ENCODE measurements at places on chromosomes 2 and 18.
A peak's percentile ranks its signal among the peaks of the same experiment; 100 is the strongest.

DNA sequence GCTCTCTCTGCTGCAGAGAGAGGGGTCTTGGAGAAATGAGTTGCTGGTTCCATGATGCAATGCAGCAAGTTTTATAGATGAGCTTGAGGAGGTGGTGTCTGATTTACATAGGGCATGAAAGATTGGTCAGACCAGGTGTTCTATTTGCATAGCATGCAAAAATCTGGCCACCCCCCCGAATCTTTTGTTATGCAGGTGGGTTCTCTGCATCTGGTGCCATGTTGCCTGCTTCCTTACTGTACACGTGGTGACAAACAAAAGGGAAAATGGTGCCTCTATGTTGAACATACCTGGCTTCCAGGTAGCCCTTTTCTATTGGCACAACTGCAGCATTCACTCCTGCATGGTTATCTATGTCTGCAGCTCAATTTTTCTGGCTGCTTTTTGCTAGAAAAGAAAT, 169.4 kb downstream of the GALNT1 start:
- no peak for DNase-seq

DNA sequence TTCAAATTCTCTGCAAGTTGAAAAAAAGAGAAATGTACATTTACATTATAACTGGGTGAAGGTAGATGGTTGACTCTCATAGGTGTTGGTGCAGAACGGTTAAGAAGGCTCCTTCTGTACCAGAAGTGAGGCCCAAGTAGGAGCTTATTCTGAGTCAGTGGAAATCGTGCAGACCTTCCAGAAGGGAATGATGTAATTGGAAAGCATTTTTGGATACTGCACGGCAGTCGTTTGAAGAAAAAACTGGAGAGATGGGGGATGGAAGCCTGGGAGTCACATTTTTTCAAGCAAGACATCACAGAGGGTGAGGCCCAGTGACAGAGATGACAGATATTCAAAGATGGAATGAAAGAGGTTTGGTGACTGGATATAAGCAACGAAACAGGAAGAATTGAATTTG, 39.4 kb downstream of the HRH4 start:
- DNase-seq = no peak

- no peak for DNase-seq
Measured at GRCh38 chr2:148592791-148593190, 51.8 kb upstream of the EPC2 start.

- no peak for DNase-seq
Measured at GRCh38 chr2:46499392-46499785, 20.0 kb downstream of the TMEM247 start.

- no peak for DNase-seq
Measured at GRCh38 chr2:221969087-221969829, 329.5 kb downstream of the PAX3 start.

- DNase-seq = no peak
Measured at GRCh38 chr18:62738639-62739038, 23.3 kb downstream of the PHLPP1 start.

GRCh38 chr2:28624793-28625701, 126.6 kb upstream of the PPP1CB start:
- peak; percentile 35 for DNase-seq

DNA sequence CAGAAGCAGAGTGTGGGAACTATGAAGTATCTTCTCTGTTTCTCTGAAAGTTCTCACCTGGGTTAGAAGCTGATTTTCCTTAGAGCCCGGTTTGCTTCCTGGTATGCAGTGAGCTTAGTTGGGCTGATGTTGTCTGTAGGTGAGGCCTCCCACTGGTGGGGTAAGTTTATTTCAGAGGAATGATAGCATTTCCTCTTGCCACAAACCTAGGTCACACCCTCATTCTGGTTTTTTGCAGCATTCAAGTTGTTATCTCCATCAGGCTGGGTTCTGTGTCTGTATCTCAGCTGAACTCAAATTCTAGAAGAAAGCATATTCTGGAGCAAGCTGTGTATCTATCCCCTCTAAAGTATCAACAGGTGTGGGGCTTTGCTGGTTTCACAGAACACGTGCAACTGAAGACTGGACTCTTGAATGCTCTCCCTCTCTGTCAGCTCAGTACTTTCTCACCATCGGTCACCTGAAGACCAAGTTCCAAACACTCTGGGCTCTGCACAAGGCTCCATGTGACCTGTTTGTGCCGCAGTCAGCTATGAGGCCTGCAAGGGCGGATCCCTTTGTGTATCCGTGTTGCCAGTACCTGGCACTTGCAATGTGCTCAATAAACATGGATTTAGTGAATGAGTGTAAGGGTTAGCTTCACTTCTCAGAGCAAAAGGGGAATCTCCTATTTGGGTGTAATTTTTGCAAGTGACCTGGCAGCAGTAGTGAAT, 49.5 kb upstream of the MBOAT2 start:
- no peak for DNase-seq

DNA sequence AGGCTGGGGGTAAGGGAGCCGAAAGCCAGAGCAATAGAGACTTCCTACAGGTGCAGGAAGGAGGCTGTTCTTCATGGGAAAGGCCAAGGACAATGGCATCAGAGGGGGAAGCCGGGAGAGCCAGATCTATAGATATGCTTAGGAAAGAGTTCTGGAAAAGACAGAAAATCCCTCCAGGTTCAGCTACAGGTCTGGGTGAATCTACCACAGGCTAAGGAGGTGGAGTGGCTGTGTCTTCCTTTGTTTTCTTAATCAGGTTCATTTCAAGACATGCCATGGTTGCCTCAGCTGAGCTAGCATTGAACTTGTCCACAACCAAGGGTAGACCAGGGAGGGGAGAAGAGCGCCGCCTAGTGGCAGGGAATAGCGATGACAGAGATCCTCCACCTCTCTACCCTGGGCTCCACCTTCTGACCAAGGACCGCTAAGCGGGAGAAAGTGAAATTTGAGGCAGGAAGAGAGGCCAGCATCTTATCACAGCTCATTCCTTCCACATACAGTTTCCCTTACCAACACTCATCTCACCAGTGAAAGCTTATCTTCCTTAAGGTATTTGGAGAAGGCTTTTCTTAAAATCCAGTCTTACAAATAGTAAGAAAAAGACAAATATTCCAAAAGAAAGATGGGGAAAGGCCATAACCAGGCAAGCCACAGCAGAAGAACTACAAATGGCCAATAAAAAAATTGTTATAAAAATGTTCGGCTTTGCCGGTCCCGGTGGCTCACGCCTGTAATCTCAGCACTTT, 74.2 kb downstream of the VIT start:
- no peak for DNase-seq

DNA sequence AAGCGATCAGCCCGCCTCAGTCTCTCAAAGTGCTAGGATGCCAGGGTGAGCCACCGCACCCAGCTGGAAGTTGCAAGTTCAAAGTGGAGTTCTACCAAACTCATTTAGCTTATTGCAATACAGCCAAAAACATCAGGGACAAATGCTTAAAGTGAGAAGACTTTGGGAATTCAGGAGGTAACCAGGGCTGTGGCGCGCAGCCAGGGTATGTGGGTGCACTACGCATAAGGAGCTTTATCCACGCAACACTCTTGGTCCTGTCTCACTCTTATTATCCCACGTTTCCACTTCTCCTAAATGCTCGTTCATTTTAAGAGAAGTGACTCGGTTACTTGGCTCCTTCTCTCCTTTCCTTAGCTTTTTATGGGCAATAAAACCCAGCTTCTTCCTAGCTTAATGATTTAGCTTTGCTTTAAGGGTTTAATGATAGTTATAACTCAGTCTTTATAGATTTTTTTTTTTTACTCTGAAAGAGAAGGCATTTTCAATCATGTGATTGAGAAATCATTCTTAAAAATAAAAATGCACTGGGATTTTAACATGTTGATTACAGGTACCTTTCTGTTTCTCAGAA, 199.8 kb downstream of the KCNE4 start:
- no peak for DNase-seq

GRCh38 chr2:121103960-121104359, 181.0 kb downstream of the TFCP2L1 start:
- DNase-seq = no peak

DNA sequence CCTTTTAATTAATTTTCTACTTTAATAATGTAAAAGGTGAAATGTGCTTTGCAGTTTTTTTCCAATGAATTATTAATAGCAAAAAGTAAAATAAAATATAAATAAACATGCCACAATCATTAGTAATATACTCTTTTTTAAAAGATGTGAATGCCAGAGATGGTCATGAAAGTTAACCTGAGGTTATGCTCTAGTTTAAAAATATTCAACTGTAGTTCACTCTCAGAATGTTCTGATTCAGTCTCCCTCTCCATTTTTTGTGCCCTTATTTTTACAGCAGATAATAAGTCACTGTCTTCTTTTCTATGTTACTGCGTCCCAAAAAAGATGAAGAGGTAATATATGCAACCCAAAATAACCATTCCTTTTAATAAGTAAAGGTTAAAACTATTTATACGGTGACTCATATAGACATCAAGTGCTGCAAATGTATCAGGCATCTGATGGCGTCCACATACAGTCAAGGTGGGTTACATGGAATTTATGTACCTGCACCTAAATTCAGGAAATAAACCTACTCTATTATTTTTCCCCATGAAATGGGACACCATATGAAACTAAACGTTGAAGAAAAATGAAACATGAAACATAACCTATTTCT, 153.6 kb upstream of the ZNF804A start:
- no peak for DNase-seq

GRCh38 chr2:218065239-218066006, 3.6 kb upstream of the RUFY4 start:
- no peak for DNase-seq
